Stimulated activated CD8-positive, alpha-beta memory T cell treated with anti-CD3 and anti-CD28 coated beads, Interleukin-15, amount 100 ng/mL, for 24 hours (primary cell): ENCODE measurements at places on chromosomes 7 and 10.

GRCh38 chr10:86665868-86666267 lies 2.4 kb upstream of the LDB3 start:
- DNase-seq, result no peak

- no peak for DNase-seq
Measured at GRCh38 chr10:45451407-45451806, 77.4 kb downstream of the ALOX5 start.

GRCh38 chr7:113282875-113283274 lies 164.5 kb upstream of the SMIM30 start:
- DNase-seq, result no peak

GRCh38 chr7:29196971-29197595 lies 2.5 kb downstream of the CHN2 start:
- DNase-seq, result no peak

DNA sequence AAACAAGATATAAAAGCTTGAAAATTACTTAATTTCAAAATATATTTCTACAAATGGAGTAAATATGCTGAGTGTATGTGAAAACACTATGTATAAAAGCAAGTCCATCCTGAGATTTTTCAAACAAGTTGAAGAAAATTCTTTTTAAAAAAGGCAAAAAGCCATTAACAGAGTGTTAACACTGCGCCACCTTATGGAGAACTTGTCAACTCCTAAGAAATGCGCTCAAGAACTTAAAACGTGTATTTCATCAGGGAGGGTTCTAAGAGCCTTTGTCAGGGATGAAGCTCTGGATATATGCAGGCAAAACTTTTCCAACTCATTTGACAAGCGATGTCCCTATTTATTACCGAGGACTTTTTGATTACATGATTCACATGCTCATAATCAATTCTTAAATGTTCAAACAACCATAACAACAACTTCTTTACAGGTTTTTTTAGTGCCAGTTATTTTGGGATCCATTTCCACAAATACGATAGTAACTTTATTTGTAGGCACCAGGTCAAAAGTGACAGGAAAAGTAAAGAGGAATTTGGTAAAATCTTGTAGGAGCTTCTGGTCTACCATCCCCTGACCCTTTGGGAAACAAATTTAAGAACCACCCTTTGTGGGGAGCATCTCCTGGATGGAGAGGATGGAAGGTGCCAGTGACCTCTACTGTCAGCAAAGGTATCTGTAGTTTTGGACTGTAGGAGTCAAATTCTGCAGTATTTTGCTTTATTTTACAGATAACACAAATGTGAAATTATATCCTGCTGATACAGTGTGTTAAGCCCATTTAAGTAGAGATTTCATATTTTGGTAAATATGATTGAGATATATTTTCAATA lies 23.2 kb downstream of the CALCR start:
- no peak for DNase-seq

GRCh38 chr10:9009505-9009904 lies 955.0 kb downstream of the GATA3 start:
- no peak for DNase-seq

- DNase-seq, result no peak
Measured at GRCh38 chr10:73791871-73792400, 6.5 kb downstream of the ZSWIM8 start.

- no peak for DNase-seq
Measured at GRCh38 chr10:13637894-13638293, 51.1 kb downstream of the PRPF18 start.

DNA sequence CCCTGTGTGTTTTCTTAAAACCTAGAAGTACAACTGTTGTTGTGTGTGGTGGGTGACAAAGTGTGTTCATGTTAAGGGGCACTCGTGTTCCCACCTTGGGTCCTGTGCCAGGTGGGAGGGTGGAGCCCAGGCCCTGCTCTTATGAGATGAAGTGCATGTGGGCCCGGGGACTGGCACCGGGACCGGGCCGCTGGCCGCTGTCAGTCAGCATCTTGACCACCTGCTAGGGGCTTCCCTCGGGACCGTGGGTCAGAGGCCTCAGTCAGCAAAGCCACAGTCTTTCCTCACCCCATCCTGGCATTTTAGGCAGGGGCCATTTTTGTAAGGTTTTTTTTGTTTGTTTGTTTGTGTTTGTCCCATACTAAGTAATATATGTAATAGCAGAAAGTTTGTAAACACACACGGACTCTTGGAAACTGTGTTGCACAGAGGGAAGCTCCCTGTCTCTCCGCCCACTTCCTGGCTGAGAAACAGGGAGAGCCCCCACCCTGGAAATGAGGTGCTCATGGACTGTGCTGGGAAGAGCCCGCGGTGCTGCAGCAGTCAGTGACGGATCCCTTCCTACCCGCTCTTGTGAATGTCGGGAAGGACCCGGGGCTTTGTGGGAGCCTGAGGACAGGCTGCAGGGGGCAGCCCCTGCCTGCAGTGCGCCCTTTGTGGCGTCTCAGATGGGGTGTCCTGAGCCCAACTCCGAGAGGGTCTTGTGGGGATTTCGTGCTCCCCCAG lies 13.4 kb downstream of the AGAP3 start:
- no peak for DNase-seq

- no peak for DNase-seq
Measured at GRCh38 chr7:110400411-110400810, 690.5 kb upstream of the LRRN3 start.

DNA sequence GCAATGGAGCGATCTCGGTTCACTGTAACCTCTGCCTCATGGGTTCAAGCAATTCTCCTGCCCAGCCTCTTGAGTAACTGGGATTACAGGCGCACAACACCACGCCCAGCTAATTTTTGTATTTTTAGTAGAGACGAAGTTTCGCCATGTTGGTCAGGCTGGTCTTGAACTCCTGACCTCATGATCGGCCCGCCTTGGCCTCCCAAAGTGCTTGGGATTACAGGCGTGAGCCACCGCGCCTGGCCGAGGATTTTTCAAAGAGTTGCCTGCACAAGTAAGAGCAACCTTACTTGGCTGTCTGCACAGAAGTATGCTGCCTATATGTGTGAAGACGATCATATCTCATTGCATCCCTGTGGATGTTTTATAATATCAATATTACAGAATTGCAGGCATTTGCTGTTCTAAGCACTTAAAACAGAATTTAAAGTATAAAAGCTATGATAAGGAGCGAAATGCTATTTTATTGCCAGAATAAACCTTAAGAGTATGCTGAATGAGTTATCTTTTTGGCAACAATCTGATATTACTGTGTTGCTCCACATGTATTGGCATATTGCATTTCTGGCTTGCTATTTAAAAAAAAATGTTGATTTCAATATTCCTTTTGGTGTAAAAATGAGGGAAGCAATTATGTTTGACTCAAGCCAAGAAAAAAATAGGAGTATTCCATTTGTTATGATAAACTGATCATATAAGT lies 379.4 kb upstream of the SEMA3D start:
- no peak for DNase-seq
